ENCODE measurements at places on chromosomes 11 and 22.

DNA sequence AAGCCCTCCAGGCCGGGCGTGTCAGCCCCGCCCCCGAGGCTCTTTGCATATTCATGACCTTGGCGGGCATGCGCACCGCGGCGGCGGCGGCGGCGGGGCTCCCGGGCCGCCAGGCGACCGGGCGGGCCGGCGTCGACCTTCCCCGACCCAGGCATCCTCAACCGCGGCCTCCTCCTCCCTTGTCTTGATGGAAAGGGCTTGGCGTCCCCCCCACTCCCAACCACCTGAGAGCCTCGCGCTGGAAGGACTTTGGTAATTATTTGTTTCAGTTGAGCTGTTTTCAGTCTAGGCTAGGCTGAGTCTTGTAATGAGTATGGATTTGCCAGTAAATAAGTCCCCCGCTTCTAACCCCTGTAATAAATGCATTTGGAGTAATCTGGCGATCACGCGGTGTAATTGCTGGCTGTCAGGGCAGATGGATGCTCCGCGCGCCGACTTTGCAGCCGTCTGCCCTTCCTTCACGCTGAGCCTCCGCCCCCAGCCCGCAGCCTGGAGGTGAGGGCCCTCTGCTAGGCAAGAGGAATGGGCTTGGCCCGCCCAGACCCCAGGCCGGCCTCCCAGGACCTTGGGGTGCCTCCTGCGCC, 25.2 kb downstream of the FLRT1 start:
- DNase-seq, result no peak

DNA sequence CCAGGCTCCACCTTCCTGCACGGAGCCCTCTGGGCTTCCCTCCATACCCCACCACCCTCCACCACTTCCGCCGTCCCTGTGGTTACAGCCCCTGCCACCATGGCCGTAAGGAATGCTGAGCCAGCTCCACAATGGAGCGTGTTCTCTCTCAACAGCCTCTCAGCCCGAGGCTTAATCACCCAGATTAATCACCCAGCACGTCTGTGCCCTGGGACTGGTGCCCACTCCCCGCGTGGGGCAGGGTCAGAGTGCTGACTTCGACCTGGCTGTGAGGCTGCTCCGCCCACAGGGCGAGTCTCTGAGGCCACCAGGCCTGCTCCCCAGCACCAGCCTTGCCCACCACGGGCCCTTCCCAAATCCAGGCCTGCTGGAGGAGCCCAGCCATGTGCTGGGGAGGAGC, 4.0 kb upstream of the TH start:
- no peak for DNase-seq

- DNase-seq, result no peak
These were observed 4.3 kb upstream of the ACR start for GRCh38 chr22:50733521-50734342.

GRCh38 chr11:84812471-84812969, 814.6 kb downstream of the DLG2 start:
- no peak for DNase-seq

- DNase-seq, result no peak
These were observed 108.8 kb downstream of the BCR start for GRCh38 chr22:23289130-23289503.

DNA sequence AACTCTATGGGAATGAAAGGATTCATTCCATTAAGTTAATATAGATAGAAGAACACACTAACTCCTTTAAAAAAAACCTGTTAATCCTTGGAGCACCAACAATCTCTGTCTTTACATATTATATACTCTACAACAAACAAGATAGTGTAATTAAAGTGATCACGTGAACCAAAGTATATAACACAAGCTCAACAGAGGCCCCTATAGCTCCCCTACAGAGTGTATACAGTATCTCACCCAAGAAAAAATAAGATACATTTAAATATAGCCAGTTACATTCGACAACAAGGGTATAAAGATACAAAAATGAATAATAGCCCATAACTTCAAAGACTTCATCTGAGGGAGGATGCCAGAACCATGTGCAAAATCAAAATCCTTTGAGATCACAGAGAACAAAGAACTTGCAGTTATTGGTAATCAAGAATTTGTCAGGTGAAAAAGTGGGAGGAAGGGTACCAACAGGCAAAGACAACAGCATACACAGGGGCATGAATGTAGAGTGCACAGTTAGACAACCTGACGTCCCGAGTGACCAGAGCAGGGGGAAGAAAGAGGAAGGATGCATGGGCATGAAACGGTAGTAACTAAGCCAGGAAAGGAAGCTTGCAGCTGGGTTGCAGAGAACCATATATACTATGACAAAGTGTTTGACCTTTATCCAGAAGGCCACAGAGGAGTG, 4.7 kb downstream of the FCHSD2 start:
- no peak for DNase-seq

DNA sequence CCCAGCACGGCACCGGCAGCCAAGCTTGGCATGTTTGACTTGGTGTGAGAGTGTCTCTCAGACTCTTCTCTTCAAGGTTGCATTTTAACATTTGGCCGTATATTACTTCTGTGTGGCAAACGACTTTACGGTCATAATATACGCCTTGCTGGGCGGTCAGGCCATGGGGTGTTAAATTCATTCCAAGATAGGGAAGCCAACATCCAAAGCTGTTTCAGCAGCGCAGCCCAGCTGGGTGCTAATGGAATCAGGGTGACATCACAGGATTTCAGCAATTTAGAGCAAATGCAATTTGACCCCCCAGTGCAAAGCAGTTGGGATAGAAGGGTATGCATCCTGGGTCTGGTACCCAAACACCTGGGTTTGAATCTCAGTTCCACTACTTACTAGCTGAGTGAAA, 16.7 kb upstream of the MYH9 start:
- DNase-seq, result no peak

GRCh38 chr11:113019711-113020110, 58.5 kb downstream of the NCAM1 start:
- no peak for DNase-seq

GRCh38 chr11:126160345-126161022, 51.0 kb downstream of the RPUSD4 start:
- DNase-seq, result no peak

GRCh38 chr11:10181811-10182210, 112.2 kb downstream of the SBF2 start:
- no peak for DNase-seq

DNA sequence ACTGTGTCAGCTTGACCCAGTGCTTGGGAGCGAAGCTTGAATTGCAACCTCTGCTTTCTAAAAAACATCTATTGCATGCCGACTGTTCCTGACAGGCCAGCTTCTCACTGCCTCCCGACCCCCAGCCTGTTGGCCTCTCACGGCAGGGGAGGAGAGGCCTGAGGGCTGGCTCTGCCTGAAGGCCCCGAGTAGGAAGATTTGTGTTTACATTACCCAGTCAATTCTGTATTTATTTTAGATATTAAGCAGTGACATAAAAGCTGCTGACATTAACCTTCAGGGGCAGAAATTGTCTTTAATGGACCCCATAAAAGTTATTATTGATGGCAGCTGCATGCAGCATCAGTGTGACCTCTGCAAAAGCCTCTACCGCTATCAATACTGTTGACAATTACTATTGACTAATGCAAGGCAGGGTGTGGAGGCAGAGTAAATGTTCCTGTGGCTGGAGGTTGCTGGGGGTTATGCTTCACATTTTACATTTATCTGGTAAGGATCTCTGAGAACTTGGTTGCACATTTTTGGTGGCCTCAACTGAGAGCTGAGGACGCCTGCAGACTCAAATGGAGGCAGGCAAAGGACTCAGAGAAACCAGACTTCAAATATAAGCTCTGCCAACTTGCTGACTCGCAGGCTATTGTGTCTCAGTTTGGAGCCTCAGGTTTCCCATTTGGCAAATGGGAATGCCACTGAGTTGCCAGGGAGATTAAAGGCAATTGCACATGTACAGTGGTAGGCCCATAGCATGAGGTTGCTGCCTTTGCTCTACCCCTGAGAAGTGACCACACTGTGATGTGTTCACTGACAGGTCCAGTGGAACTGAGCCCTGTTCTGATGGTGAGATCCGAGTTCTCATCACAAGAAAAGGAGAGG, 380.5 kb downstream of the TENM4 start:
- no peak for DNase-seq

GRCh38 chr22:29872144-29872893, 10.7 kb upstream of the MTMR3 start:
- no peak for DNase-seq

GRCh38 chr22:20566420-20567260, 59.2 kb downstream of the MED15 start:
- DNase-seq, result no peak

Data from NCI-H510A (cell line).